ENCODE measurements at places on chromosomes 1 and 21. TPM values are rescaled to one million over a fixed set of nuclear protein-coding genes. Genes with fewer than 3 reads are reported as not detected.

The RGS18 gene
- not detected for total RNA-seq

The AMY1C gene
- total RNA-seq, result not detected

The CD5L gene
- not detected for total RNA-seq

The TTC34 gene
- total RNA-seq, result 0.74 TPM

The MYOG gene
- not detected for total RNA-seq

The XKR8 gene
- total RNA-seq, result 14.2 TPM

The PLA2G2C gene
- total RNA-seq, result not detected

The NBPF26 gene
- 1.0 TPM for total RNA-seq

The SPATA1 gene
- 1.3 TPM for total RNA-seq

The BMP8A gene
- total RNA-seq, result 0.37 TPM
